HTR-8/SVneo (cell line): ENCODE measurements at places on chromosomes 1 and 21.

DNA sequence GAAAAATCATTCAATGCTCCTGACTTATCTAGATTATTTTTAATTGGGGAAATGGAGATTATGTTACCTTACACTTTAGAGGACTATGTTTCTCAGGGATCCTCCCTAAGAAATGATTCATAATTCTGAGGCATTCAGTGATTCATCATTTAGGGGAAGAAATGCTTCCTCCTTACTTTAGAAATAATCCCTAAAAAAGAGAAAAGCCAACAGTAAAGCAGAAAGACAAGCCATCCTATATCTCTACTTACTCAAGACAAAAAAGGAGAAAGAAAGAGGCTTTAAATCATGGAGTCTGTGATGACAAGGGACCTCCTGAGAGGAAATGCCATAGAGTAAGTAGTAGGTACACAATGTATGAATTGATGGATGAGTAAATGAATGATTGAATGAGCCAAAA, 137.0 kb downstream of the BRINP2 start:
- no peak for DNase-seq

DNA sequence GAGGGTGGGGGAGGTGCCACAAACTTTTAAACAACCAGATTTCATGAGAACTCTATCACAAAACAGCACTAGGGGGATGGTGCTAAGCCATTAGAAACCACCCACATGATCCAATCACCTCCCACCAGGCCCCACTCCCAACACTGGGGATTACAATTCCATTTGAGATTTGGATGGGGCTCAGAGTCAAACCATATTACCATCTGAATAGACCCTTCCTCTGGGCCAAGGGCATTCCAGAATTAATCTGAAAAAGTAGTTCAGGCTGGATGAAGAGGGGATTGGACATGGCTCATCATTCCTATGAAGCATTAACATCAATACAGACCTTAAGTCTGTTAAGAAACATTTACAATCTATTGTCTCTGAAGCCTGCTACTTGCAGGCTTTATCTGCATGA, 149.9 kb upstream of the DNAH14 start:
- no peak for DNase-seq

- no peak for DNase-seq
Measured at GRCh38 chr1:10819198-10819901, 22.9 kb upstream of the CASZ1 start.

DNA sequence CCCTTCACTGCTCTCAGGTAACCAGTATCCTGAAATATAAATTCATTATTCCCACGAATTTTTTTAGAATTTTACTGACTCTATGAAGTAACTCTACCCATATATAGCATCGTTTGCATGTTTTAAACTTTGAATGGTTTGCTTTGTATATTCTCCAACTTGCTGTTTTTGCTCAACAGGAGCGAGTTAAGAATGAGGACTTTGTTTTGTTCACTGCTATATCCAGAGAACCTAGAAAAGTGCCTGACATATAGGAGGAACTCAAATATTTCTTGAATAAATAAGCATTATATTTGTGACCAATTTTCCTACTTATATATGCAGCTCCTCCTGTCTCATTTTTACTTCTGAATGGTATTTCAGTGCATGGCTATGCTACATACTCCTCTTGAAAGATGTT, 43.4 kb downstream of the NUF2 start:
- no peak for DNase-seq

GRCh38 chr1:171943973-171944561, 102.8 kb downstream of the DNM3 start:
- no peak for DNase-seq

GRCh38 chr1:17307946-17308345, at the start of gene PADI4:
TSS of gene PADI4 (plus strand) at chr1:17308197. CDS start at chr1:17308223, 26 bp downstream.
- DNase-seq, result no peak
